ENCODE measurements at places on chromosomes 4 and X.

DNA sequence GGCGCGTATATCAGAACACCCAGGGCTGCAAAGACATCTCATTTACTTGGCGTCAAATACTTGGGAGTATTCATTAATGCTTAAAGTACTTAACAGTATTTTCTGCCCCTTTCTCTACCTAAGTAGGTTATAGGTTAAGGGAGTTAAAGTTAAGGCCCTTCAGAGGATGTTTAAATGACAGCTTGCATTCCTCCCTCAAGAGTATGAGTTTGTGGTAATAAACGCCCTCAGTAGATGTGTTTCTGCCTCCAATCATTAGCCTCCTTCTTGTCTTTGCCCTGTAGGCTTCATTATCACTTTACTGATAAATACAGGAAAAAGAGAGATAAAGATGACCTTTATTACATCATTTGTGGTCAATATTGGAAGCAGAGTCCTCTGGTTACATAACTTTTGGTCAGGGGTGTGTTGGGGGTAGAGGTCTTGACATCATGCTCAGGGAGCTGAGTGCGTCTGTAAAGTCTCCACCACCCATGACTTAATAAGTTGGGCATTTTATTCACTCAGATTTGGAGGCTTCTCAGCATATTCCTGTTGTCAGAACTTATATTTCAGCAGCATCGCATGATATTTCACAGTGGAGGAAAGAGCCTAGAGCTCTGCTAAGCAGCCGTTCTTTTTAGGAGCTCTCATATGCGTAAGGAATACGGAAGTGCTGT is 145.9 kb downstream of the CPE start:
- no peak for DNase-seq

- DNase-seq = no peak
These were observed 211.1 kb downstream of the ADAMTS3 start for GRCh38 chr4:72357908-72358307.

GRCh38 chr4:162232349-162232748 is 68.5 kb upstream of the FSTL5 start:
- DNase-seq = no peak

GRCh38 chrX:1248331-1249061 is 20.1 kb upstream of the CSF2RA start:
- no peak for DNase-seq

- DNase-seq = no peak
These were observed 102.2 kb downstream of the SEL1L3 start for GRCh38 chr4:25760518-25761157.

DNA sequence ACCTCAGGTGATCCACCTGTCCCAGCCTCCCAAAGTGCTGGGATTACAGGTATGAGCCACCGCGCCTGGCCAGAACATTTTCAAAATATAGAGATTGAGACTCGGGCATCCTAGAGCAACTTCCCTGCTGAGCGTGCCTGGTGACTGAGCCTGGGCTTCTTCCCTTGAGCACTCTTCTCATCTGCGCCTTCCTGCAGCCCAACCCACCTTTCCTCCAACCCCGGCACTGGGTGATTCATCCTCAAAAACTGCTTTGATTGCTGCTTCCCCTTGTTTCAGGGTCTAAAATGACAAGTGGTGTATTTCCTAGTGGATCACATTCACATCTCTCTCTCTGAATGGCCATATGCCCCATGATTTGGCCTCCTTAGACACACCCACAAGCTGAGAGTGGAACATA is 37.8 kb downstream of the PHKA2 start:
- DNase-seq = no peak

All from breast epithelium (tissue), 4 donors.